BE2C (cell line): ENCODE measurements at places on chromosomes 6 and 20.

GRCh38 chr6:14917109-14917910, 328.6 kb upstream of the JARID2 start:
- no peak for DNase-seq

- no peak for DNase-seq
Measured at GRCh38 chr6:5046430-5046829, 38.7 kb upstream of the PPP1R3G start.

DNA sequence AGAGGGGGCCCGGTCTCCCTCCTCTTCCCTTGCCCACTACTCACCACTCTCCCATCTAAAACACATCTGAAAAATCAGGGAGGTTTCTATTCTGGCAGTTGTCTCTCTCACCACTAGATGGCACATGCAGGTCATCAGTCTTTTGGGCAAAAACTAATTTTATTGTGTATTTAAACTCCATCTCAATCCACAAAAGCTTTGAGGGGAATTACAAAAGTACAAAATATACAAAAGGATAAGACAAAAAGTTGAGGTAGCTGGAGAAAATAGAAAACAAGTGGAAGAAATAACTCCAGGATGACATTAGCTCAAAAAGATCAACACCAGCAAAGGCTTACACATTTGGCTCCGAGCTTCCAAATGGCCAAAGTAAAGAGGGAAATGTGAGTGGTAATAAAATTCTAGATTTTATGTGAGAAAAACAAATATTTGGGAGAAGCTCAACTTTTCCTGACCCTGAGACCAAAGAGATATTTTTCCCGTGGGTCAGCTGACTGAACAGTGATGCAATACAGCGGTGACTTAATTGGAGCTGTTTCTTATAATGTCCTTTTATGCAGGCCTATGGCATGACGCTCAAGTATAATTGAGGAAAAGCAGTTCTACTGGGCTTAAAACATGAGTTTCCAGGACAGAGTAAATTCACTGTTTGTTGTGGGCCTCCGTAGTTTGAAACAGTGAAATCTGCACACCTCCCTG, 79.8 kb upstream of the CHD6 start:
- peak; percentile 19 for DNase-seq

GRCh38 chr6:48826901-48827701, 636.0 kb downstream of the MMUT start:
- no peak for DNase-seq

DNA sequence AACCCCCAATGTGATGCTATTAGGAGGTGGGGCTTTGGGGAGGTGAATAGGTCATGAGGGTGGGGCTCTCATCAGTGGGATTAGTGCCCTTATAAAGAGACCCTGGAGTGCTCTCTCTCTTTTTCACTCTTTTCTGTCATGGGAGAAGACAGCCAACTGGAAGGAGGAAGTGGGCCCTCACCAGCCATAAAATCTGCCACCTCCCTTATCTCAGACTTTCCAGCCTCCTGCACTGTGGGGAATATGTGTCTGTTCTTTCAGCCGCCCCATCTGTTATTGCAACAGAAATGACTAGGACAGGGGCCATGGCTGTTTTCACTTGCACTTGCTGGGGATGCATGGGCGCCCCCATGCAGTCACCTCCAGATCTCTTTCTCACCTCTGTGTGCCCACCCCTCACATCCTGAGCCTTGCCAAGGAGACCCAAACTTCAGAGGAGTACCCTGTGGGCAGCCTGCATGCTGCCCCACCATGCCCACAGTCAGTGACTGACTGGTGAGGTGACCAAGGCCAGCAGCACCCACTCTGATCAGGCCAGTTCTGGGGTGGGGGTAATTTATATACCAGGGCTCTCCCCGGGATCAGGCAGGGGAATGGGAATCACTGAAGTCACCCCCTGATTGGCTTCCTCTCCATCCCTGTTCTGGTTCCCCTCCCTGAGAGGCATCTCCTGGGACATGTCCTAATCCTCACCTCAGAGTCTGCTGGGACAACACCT, 118.4 kb downstream of the ANKRD60 start:
- DNase-seq, result no peak

- peak; percentile 52 for DNase-seq
Measured at GRCh38 chr6:84763003-84763885, 1.2 kb downstream of the TBX18 start.

- DNase-seq, result no peak
Measured at GRCh38 chr6:41492261-41492891, 53.8 kb upstream of the FOXP4 start.

DNA sequence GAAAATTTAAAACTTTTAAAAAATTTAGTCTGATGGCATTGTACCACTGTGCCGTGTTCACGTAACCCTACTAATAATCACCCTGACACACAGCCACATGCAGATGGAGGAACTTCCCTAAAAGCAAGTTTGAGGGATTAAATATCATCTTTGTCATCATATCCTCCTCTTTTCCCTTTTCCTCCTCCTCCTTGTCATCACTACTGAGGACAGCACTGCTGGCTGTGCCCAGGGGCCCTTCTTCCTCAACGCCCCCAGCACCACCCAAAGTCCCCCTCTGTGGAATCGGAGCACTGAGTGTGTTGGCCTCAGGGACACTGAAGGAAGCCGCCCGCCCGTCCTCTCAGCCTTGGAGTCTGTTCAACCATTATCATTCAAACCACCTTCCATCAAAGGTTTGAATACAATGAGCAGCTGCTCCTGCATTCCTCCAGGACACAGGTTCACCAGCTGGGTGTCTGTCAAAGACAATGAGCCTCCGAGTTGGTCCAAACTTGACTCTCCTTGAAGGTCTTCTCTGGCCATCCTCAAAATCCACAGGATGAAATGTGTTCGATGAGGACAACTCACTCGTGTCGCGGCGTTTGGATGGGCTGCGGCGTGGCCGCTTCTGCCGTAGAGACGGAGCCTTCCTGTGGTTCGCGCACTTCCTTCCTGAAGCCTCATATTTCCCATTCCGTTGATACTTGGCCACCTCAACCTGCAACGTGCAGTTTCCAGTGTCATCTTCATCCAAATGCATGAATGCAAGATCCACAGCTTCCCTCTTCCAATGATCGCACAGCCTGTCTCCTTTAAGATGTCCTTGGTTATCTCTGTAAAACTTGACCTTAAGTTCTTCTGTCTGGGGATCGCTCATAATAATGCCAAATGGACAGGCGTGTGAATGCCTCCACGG, 23.3 kb downstream of the NQO2 start:
- no peak for DNase-seq
